ENCODE measurements at places on chromosomes 3 and 15. TPM values are rescaled to one million over a fixed set of nuclear protein-coding genes. Genes with fewer than 3 reads are reported as not detected.

The A4GNT gene
- not detected for total RNA-seq

The SLC28A1 gene
- total RNA-seq = not detected

The KNSTRN gene
- 90.3 TPM for total RNA-seq

The RLBP1 gene
- total RNA-seq = not detected

The CIDEC gene
- total RNA-seq = not detected

The GPR160 gene
- 5.6 TPM for total RNA-seq

The TGM5 gene
- not detected for total RNA-seq

The IVD gene
- 9.1 TPM for total RNA-seq

The CPN2 gene
- total RNA-seq = not detected

The LRTM1 gene
- total RNA-seq = not detected

The FANCI gene
- total RNA-seq = 61.2 TPM

DNA sequence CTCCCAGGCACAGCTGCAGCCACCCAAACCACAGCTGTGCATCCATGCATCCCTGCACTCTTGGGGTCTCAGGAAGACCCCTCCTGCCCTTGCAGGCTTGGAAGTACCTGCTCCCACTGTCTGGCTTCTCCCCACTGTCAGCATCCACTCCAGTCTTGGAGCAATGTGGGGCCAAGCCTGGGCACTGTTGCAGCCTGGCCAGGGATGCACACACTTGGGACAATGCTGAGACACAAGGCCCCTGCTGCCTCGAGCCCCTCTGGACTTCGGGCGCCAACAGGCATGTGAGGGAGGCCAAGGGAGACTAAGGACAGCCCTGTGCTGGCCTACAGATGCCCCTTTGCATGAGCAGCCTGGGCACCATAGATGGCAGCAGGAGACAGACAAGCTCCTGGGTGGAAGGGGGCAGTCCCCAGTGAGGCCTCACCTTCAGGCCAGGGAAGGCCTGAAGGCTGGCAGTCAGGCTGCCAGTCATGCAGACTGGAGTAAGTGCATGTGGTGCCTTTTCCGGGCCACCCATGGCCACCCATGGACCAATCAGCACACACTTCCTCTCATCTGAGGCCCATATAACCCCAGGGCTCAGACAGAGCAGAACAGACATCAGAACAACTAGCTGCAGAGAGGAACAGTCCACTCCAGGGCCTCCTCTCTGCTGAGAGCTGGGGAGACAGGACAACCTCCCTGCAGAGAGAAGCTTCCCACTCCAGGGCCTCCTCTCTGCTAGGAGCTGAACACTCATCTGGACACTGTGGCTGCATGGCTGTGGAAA lies 219.0 kb downstream of the VGLL3 start:
- no peak for DNase-seq

DNA sequence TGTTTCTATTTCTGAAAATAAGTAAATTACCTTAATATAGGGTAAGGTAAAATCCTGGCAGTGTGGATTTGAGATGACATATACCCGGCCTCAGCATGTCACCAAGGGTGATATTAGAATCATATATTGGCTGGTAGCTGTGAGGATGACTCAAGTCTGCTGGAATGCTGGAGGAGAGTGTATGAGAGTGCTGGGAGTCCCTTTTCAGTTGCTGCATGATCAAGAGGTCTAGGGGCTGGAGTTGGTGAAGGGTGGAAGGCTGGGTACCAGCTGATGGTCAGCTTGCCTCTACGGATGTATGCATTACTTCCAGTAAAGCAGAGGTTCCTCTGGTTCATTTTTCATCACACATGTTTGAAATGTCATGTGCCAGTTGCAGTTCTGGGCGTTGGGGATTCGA lies 40.6 kb downstream of the SLC25A26 start:
- DNase-seq = no peak

GRCh38 chr3:196162679-196163078 lies 48.5 kb downstream of the ZDHHC19 start:
- no peak for DNase-seq

- no peak for DNase-seq
Observed at GRCh38 chr3:125165948-125166553, 46.5 kb downstream of the SLC12A8 start.

GRCh38 chr3:197752107-197752506 lies 2.4 kb downstream of the FYTTD1 start:
- no peak for DNase-seq

DNA sequence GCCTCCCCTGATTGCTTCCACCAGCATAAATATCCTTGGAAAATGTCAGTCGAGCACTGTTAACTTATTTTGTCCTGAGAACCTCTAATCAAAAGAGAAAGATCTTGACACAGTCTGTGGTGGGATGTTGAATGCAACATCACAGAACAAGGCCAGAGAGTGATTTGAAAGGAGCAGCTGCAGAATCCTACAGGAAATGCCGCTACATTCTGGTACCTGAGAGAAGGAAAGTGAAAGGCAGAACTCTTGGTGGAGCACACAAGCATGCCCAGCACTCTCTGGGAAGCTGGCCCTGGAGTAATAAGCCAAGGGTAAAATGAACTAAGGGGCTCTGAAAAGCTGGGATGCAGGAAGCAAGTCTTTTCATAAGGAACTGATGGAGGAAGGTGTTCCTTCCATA lies 75.8 kb downstream of the CBLB start:
- DNase-seq = peak; percentile 10

- no peak for DNase-seq
Observed at GRCh38 chr3:26750263-26750662, 127.7 kb downstream of the LRRC3B start.

DNA sequence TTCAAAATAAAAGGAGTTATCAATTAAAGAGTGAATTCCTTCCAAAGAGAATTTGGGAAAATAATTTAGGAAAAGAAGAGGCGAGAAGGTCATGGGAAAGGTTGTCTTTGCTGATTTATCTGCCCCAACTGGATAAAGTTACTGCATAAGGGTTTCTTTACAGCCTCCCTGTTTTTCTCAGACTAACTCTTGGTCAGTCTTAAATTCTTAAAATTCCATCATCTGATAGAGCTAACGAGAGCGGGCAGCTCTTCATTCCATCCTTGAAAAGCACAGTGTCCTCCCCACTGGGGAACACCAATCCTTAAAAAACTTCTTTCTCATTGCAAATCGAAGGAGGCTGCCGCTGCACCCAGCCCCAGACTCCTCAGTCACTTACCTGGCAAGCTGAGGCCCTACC lies 107.2 kb downstream of the PGPEP1L start:
- DNase-seq = no peak

GRCh38 chr3:52507359-52507758 lies 12.2 kb downstream of the STAB1 start:
- DNase-seq = peak; percentile 75

GRCh38 chr3:187808527-187808895 lies 63.2 kb upstream of the BCL6 start:
- DNase-seq = no peak

DNA sequence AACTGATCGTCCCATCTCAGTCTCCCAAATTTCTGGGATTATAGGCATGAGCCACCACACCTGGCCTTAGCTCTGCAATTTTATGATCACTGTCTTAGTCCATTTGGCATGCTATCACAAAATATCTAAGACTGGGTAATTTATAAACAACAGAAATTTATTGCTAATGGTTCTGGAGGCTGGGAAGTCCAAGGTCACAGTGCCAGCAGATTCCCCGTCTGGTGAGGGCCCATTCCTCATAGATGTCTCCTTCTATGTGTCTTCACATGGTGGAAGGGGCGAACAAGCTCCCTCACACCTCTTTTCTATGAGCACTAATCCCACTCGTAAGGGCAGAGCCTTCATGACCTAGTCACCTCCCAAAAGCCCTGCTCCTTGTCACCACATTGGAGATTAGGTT lies 55.3 kb upstream of the KIF23 start:
- DNase-seq = no peak

DNA sequence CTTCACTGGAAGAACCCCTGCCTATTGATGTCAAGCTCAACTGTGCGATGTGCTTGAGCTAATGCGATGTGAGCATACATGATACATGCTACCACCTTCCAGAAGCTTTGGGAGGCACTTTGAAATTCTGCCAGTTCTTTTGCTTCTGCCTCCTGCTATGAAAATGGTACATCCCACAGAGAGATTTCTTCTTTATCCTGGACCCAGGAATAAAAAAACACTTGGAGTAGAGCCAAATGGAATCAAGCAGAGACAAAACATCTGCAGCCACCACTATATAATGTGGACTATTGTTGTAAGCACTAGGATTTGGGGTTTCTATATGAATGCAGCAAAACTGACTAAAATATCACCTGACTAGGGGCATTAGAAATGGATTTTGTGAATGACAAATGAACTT lies 119.9 kb upstream of the GAP43 start:
- DNase-seq = no peak

GRCh38 chr3:101379658-101380376 lies 59.4 kb upstream of the IMPG2 start:
- no peak for DNase-seq

All from H4 (cell line).